ENCODE measurements at places on chromosomes 4 and X. TPM values are rescaled to one million over a fixed set of nuclear protein-coding genes. Genes with fewer than 3 reads are reported as not detected.

The SEPSECS gene
- 2.7 TPM for total RNA-seq

The NKX6-1 gene
- 0.48 TPM for total RNA-seq

The HSPA4L gene
- 8.5 TPM for total RNA-seq

The CXorf58 gene
- total RNA-seq, result 0.18 TPM

The ETDA gene
- not detected for total RNA-seq

The NPY1R gene
- not detected for total RNA-seq

The PLAC8 gene
- total RNA-seq, result not detected

The GYPB gene
- not detected for total RNA-seq

The JCHAIN gene
- 0.13 TPM for total RNA-seq

All from A549 treated with ZK216348 at 1 μM for 4 hours (cell line).